ENCODE measurements at places on chromosomes 16 and 17.

DNA sequence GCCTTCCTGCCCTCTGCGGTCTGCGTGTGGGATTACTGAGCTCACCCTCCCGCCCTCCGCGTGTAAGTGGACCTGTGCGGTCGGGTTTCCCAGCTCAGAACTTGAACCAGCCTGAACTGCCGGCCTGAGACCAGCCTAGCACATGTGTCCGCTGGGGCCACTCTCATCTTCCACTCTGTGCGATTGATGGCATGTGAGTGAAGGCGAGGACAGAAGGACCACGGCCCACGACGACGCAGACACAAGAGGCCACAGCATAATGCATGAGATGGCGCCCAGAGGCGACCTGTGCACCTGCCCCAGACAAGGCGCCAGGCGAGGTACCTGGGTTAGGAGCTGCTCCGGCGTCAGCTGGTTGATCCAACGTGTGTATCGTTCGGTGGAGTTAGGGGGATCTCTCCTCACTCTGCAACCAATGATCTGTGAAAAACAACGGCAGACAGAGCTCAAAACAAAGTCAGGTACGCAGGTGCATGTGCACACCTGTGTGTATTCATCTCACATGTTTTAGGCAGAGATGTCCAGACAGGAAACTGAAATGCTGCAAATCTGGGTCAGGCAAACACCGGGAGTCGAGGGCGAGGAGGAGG is 74.5 kb upstream of the METRNL start:
- no peak for DNase-seq

DNA sequence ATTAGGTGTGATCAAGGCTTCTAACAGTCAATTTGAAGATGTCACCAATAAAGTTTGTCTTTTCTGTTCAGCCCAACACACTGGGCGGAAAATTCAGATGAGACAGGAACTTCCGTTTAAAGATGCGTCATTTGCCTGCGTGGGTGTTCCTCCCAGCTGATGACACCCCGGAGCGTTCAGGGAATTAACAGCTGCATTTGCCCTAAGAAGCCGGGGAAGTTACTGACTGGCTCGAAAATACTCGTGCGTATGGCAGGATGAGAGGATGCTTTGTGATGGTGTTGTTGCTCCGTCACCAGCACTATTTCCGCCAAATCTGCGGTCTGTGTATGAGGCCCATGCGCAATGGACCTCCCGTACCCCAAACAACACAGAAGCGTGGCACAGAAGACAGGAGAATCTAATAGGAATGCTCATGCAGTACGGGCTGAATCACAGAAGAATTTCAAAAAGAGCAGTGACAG is 11.9 kb upstream of the PVALEF start:
- DNase-seq: no peak

- no peak for DNase-seq
These were observed 42.8 kb downstream of the CBFA2T3 start for GRCh38 chr16:88934066-88934667.

DNA sequence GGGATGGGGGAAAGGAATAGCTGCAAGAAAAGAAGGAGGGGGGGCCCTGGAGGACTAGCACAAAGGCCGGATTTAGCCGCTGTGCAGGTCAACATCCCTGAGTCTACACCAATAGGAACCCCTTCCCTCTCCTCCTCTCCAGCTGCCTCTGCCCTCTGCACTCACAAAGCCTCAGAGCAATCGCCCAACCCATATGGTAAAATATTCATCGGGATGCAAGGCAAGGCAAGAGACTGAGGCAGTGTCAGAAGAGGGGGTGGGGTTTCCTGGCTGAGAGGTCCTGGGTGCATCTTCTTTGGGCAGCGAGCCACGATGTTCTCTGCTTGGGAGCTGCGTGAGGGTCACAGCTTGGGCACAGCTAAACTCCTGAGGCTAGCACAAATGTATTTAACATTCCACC is 115.5 kb upstream of the NLRP1 start:
- DNase-seq: peak; percentile 9

DNA sequence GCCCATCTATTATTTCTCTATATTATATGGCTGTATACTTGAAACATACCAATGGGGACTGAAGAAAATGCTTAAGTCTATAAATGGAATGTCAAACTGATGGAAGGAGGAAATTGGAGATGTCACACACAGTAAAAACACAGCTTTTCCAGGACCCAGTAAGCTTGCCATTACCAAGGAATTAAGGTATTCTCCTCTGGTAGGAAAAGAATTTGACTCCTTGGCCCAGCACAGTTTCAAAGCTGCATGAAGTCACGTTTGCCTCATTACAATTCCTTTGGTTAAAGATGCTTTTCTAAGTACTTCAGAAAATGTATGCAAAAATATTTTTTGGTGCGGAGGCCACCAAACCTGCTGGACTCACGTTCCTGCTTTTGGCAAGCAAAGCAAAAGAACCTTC is 48.5 kb downstream of the CDH13 start:
- DNase-seq: no peak

GRCh38 chr17:82848022-82848592 is 8.3 kb upstream of the ZNF750 start:
- no peak for DNase-seq

DNA sequence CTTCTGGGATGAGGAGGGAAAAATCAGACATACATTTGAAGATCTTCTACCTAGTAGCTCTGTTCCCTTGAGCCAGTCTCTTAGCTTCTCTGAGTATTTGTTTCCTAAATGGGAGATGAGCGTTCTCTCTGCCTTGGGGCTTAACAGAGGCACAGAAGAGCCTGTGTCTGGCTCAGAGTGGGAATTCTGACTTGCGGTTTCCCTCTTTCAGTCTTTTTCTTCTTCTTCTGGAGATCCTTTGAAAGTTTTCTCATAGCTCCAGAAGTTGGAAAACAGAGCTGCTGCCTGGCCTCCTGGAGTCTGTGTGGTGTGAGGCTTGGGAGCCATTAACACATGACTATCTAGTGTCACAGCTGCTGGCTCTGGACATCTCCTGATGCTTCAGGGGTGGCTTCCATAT is 167.9 kb downstream of the MSI2 start:
- no peak for DNase-seq

DNA sequence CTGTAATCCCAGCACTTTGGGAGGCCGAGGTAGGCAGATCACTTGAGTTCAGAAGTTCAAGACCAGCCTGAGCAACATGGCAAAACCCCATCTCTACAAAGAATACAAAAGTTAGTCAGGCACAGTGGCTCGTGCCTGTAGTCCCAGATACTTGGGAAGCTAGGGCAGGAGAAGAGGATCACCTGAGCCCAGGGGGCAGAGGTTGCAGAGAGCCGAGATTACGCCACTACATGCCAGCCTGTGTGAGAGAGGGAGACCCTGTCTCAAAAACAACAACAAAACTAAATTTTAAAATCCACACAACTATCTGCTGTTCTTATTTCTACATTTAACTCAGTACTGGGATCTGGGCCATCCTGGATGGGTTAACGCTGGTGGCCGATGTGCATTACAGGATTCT is 41.2 kb upstream of the ARL6IP1 start:
- no peak for DNase-seq

All from ascending aorta (tissue), 2 donors.